Hepatocyte (in vitro differentiated cells): ENCODE measurements at places on chromosomes 5 and 9. TPM values are rescaled to one million over a fixed set of nuclear protein-coding genes. Genes with fewer than 3 reads are reported as not detected.

DNA sequence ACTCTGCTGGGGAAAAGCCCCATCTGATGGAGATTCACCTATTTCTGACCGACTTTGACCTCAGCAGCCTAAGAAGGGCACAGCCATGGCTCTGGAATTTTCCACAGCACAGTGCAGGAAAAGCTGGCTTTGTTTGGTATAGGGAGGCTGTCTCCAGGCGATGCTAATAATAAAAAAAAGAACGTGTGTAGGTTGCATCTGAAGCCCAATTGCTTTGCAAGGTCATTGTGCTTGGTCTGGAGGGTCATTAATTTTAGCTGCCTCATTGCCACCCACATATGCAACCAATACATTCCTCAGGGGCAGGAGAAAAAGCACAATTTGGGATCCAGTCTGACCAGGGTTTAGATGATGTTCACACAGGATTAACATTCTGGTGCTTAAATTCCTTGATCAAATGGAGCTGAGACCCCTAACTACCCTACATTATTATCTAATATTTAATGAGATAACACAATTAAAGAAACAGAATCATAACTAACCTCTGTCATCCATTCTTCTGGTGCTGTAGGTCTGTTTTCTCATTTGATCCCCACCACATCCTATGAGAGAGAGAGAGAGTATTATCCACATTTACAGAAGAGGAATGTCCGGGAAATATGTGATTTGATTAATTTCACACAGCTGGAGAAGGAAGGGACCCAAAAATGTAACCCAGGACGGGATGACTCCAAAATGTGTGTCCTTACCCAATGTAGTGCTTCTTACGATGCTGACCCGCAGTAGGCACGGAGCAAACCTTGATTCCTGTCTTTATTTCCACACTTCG, 175.9 kb downstream of the RFK start:
- H3K4me3 ChIP-seq, result no peak overlapping the region
- H3K4me1 ChIP-seq, result peaks cover 9% of the 10 kb centered on the region
- H3K36me3 ChIP-seq, result no peaks in the 10 kb centered on the region
- DNase-seq, result no peak
- no peak overlapping the region for H3K27ac ChIP-seq

DNA sequence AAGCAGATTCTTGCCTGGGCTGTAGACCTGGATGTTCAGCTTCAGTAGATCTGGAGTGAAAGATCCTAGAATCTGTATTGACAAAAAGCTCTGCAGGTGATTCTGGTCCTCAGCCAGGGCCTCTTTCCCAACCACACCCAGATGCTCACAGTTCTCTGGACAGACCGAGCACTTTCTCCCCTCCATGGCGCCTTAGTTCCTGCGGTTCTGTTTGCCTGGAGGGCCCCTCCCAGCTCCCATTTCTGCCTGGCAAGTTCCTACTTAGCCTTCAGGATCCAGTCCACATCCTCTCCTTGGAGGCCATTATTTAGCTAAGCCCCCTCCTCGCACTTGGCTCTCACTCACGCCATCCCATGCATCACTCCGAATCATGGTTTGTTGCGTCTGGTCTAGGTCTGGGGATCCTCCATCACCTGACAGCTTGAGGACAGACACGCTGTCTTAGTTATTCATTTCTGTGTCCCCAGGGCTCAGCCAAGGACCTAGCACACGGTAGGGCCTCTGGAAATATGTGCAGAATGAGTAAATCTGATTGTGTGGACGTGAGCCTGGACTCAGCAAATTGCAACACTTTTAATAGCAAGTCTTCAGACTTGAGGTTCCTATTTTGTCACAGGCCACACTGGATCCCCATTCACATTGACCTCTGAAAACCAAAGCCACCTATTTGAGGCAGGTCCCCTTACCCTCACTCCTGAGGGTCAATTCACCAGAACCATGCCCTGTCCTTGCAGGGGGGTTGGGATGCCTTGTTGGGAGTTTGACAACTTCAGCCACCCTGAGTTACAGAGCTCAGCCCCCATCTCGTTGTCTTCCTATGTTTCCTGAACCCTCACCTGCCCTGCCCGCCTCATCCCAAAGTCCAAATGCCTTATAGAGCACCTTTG, 50.7 kb downstream of the COL15A1 start:
- no peaks in the 10 kb centered on the region for H3K27me3 ChIP-seq
- H3K36me3 ChIP-seq, result no peaks in the 10 kb centered on the region
- DNase-seq, result no peak
- no peak overlapping the region for H3K4me3 ChIP-seq

Gene MARCHF3
- 3.5 and 9.4 TPM in 2 replicates for total RNA-seq

Gene ZMAT2
- 37.7 and 40.9 TPM in 2 replicates for total RNA-seq

Gene OTP
- not detected in 2 replicates for total RNA-seq

Gene ZFAND5
- 212 and 288 TPM in 2 replicates for total RNA-seq

- no peaks in the 10 kb centered on the region for H3K4me1 ChIP-seq
- H3K36me3 ChIP-seq, result no peaks in the 10 kb centered on the region
- peak; percentile 69 for DNase-seq
- H3K27me3 ChIP-seq, result no peaks in the 10 kb centered on the region
- peak overlapping the region; percentile 98 for H3K4me3 ChIP-seq
Measured at GRCh38 chr5:65721050-65721719, 724 bp downstream of the SGTB start.

GRCh38 chr9:6007770-6008168, 7.7 kb downstream of the RANBP6 start:
- H3K27ac ChIP-seq, result peak overlapping the region; percentile 99
- peaks cover 13% of the 10 kb centered on the region for H3K4me1 ChIP-seq
- peak; percentile 93 for DNase-seq
- H3K27me3 ChIP-seq, result no peaks in the 10 kb centered on the region
- H3K4me3 ChIP-seq, result peak overlapping the region; percentile 83

DNA sequence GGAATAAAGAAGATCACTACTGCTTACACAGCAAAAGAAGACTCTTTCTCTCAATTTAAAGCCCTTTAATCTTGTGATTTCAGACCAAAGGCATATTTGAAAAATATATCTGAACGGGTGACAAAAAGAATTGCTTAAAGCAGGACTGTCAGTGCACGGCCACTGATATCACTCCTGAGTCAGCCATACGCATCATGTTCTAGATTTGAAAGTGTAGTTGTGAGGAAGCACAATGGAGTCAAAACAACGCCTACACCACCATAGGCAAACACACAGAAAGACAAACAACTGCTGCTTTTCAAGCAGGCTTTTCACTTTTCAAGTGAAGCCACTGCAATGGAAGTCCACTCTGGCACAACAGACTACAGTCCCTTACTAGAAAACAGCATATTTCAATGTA, 141.7 kb downstream of the AUH start:
- no peaks in the 10 kb centered on the region for H3K27me3 ChIP-seq
- H3K4me3 ChIP-seq, result no peak overlapping the region
- no peak for DNase-seq
- no peak overlapping the region for H3K27ac ChIP-seq
- H3K36me3 ChIP-seq, result no peaks in the 10 kb centered on the region
- no peaks in the 10 kb centered on the region for H3K4me1 ChIP-seq

GRCh38 chr5:95838001-95838520, 15.5 kb upstream of the GLRX start:
- peaks cover 7% of the 10 kb centered on the region for H3K4me1 ChIP-seq
- no peaks in the 10 kb centered on the region for H3K36me3 ChIP-seq
- DNase-seq, result no peak
- H3K4me3 ChIP-seq, result no peak overlapping the region

DNA sequence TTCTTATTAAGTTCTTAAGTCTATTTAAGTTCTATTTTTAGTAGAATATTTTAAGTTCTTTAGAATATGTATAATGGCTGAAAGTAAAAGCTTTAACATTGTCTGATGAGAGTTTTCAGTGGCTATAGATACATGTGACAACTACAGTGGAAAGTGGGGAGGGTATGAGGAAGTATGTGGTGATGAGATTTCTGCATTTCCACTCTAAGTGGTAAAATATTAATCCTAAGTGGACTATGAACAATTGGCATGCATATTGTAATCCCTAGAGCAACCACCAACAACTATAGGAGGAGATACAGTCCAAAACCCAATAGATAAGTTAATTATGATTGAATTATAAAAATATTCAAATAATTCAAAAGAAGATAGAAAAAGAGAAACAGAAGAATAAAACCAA, 183.6 kb downstream of the GADD45G start:
- H3K27ac ChIP-seq, result no peak overlapping the region
- no peaks in the 10 kb centered on the region for H3K4me1 ChIP-seq
- DNase-seq, result no peak
- no peaks in the 10 kb centered on the region for H3K36me3 ChIP-seq
- no peak overlapping the region for H3K4me3 ChIP-seq

DNA sequence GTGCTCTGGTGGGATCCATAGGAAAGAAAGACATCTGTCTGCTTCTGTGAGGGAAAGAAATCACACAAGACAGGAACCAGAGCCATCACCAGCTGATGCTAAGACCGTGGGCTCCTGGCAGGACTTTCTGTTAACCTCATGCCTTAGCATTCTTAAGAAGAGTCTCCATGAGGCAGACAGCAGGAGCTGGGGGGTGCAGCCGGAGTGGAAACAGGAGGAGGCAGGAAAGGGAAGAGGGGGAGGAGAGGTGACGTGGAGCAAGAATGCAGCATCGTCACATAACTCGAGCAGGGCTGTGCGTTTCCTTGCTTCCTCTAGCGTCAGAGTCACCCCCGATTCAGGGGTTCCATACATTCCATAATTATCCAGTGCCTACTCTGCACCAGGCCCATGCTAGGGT, 53.6 kb downstream of the ERGIC1 start:
- DNase-seq, result peak; percentile 64
- H3K27ac ChIP-seq, result peak overlapping the region; percentile 85
- peaks cover 5% of the 10 kb centered on the region for H3K4me1 ChIP-seq
- H3K27me3 ChIP-seq, result no peaks in the 10 kb centered on the region
- H3K4me3 ChIP-seq, result no peak overlapping the region

Gene HTR4
- 2.0 and 2.3 TPM in 2 replicates for total RNA-seq

Gene OR1Q1
- total RNA-seq, result not detected in 2 replicates
